ENCODE measurements at places on chromosomes 7 and 10. TPM values are rescaled to one million over a fixed set of nuclear protein-coding genes. Genes with fewer than 3 reads are reported as not detected.

Gene CDK14
- total RNA-seq, result 41.5 TPM

Gene ARL4A
- total RNA-seq, result 30.7 TPM

Gene PDK4
- 2.5 TPM for total RNA-seq

DNA sequence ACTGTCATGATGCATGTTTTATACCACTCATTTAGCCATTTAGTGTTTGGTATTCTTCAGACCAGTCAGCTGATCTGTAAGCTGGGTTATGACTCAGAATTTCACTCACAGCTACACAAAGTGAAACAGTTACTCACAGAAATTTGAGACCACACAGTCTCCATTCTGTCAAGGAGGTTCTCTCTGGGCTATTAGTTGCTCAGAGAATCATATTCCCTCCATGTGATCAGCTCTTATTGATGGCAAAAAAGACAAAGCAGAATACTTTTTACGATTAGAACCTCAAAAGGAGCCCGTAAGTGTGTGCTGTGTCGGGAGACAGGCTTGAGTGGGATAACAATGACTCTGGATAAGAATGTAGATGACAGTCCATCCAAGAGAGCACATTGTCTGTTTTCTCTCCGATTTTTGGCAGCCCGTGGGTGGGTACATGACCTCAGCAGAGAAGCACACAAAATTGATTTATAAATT lies 277.6 kb upstream of the SORCS1 start:
- DNase-seq, result no peak

Gene CACNB2
- total RNA-seq, result not detected

Gene H2BK1
- total RNA-seq, result not detected

DNA sequence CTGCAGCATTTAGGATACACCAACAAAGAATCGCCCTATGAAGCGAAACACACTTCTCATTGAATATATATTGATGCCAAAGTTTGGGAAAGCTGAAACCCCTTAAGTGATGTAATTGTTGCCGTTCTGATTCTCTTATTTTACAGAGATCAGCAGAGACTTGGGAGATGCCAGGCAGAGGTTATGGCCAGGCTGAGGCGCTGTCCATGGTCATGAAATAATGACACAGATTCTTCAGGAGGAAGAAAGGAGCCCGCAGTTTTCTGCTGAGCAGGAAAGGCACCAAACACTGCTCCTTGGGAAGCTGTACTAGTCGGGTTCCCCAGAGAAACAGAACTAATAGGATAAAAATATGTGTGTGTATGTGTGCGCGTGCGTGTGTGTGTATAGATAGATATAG lies 566.0 kb downstream of the CALN1 start:
- DNase-seq, result no peak

DNA sequence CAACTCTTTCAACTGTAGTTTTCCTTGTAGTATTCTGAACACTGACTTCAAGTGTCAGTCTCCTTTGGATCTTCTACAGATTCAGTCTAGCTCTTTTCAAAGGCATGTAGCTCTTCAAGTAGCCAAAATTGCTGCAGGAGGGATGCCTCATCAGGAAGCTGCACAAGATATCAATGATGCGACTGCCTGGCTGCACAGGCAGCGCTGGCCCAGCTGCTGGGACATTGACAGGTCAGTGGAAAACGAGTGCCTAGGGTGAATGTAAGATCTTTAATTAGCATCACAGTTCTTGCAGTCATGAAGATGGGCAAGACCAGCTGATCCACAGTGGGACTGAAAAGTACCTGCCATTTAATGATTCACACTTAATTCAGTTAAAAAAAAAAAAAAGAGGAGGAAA lies 167.6 kb downstream of the ANK3 start:
- no peak for DNase-seq

Gene INTS1
- 114 TPM for total RNA-seq
